ENCODE measurements at places on chromosomes 7 and 10. TPM values are rescaled to one million over a fixed set of nuclear protein-coding genes. Genes with fewer than 3 reads are reported as not detected.

The LLCFC1 gene
- not detected for total RNA-seq

The HOXA4 gene
- total RNA-seq, result 1.9 TPM

The SFXN3 gene
- 23.6 TPM for total RNA-seq

The SFRP5 gene
- total RNA-seq, result 110 TPM

- DNase-seq, result no peak
These were observed 202.6 kb upstream of the FOXK1 start for GRCh38 chr7:4479367-4480039.

DNA sequence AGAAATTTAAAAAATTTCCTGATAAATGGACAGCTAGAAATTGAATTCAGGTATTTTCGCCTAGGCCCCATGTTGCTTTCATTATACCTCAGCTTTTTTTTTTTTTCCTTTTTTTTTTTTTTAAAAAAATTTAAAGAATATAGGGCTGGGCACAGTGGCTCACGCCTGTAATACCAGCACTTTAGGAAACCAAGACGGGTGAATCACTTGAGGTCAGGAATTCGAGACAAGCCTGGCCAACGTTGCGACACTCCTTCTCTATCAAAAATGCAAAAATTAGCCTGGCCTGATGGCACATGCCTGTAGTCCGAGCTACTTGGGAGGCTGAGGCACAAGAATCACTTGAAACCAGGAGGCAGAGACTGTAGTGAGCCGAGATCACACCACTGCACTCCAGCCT, 334.0 kb downstream of the SORCS1 start:
- no peak for DNase-seq

- no peak for DNase-seq
These were observed 9.6 kb downstream of the ATP5F1C start for GRCh38 chr10:7797582-7797981.

DNA sequence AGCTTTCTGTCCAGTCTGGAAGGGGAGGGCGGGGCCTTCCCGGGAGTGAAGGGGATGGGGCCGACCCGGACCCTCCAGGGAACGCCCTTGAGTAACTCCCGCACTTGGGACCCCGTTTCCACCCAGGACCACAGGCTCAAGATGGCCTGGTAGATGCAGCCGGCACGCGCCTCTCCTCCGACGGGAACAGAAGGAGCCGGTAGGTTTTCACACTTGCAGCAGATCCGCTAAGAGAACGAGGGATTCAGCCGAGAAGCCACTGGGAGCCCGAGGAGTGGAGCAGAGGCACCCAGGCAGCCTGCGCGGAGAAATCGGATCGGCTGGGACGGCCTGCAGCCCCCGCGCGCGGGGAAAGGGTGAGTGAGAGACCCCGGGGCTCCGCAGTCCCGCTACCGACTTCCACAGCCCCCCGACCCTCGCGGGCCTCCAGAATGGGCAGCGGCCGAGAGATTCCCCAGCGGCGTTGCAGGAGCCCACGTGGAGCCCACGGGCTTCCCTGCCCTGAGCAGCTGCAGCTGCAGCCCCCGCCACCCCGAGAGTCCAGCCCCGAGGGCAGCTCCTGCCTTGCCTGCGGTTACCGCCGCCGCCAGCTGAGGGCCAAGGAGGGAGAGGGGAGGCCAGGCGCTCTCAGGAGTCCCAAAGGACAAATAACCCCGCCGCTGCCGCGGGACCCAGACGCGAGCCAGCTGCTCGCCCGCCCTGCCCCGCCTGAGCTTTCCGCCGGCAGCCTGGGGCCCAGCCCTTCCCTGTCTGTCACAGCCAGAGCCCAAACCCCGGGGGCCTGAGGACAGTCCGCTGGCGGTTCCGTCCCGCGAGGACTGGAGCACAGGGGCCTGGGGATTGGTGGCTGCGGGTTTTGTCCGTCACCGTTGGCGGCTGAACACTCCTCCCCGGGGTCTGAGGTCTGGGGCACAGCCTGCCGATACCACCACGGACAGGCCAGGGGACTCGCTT, 21.8 kb downstream of the IFT22 start:
- DNase-seq, result no peak

GRCh38 chr10:124644236-124644635, 99.9 kb downstream of the FAM53B start:
- no peak for DNase-seq

- no peak for DNase-seq
These were observed 325.6 kb downstream of the PLXNA4 start for GRCh38 chr7:132250480-132251326.

- DNase-seq, result no peak
These were observed 56.3 kb upstream of the TMEM72 start for GRCh38 chr10:44854693-44855350.

DNA sequence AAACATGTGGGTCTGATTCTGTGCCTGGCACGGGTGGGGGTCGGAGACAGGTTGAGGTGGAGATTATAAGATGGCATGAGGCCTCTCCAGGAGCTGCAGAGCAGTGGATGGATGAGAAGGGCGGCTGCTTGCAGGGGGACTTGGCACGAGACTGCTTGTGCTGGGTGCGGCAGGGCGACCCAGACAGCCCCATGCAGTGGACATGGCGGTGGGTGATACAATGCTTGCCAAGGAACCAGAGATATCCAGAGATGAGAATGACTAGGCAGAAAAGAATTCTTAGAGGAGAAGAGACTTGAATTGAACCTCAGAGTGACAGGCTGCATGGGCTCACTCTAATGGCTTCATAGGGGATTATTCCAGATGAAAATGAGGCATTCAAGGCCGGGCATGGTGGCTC, 145.4 kb downstream of the NEURL1 start:
- no peak for DNase-seq

- no peak for DNase-seq
These were observed 120.8 kb upstream of the NANOS1 start for GRCh38 chr10:118908557-118909256.

- no peak for DNase-seq
These were observed 985.2 kb upstream of the C7orf33 start for GRCh38 chr7:147605323-147605722.

GRCh38 chr7:130092598-130092997, 22.3 kb downstream of the KLHDC10 start:
- no peak for DNase-seq
